ENCODE measurements at places on chromosomes 11 and 22.

DNA sequence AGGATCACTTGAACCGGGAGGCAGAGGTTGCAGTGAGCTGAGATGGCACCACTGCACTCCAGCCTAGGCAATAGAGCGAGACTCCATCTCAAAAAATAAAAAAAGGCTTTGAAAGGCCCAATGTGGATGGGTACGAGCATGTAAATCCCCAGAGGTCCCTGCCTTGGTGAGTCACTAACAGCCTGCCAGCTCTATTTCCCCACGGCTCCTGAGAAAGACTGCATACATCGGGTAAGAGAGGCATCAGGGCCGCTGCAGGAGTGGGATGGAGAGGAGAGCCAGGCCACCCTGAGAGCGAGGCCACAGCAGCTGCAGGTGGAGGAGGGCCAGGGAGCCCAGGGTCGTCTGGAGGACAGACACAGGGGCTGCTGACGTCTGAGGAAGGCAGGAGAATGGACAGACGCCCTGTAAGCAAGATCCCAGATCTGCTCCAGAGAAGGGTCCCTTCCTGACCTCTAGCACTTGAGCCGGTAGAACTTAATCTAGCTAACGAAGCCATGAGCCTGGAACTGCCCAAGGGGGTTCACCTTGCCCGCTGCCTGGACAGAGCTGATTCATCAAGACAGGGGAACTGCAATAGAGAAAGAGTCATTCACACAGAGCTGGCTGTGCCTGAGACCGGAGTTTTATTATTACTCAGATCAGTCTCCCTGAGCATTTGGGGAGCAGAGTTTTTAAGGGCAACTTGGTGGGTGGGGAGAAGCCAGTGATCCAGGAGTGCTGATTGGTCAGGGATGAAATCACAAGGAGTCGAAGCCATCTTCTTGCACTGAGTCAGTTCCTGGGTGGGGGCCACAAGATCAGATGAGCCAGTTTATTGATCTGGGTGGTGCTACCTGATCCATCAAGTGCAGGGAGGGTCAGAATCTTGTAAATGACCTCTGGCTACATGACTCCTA, 5.1 kb upstream of the KRTAP5-9 start:
- DNase-seq = no peak

GRCh38 chr11:69411257-69411924, 70.1 kb upstream of the LINC01488 start:
- DNase-seq = no peak

DNA sequence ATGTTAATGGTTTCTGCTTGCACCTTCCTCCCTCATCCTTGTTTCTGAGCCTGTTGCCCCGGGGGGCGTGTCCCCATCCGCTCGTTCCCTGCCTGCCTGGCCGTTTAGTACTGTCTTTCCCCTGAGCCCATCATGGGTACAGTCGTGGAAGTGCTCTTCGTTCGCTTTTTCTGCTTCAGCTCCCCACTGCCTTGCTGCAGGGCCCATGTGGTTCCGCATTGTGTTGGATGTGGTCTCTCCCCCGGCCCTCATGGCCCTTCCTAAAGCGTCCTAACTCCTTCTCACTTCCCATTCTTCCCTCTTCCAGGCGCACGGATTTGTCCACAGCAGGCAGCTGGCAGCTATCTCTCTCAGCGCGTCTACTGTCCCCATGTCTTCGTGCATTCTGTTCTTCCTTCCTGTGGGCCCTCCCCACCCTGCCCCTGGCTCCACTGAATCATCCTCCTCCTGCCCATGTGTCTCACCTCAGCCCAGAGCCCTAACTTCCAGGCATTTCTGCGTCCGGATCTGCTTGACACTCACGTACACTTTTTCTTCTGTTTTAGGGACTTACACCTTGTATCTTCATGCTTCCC, 98.1 kb downstream of the ZBTB16 start:
- no peak for DNase-seq

DNA sequence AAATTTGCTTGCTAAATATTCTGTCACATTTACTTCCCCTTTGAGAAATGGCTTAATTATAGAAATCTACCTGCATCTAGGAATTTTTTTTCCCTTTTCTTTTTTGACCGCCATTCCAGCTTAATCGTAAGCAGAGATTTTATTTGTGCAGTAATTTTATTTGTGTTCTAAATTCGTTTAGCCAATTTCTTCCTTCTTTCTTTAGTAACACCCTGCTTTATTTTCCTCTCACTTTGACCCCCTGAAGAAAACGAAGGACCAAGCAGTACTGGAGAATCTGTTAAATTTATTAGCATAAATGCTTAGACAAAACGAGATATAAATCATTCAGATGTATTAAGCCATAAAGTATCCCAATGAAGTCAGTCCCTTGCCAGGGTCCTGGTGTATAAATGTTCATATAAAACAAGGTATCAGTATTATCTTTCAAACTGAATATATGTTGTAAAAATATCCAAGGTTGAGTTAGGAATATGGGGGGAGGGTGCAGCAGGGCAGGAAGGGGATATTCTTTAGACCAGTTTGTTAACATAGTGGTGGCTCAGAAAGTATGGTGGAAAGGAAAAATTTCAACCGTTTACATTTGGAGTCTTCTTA, 5.1 kb upstream of the WT1 start:
- no peak for DNase-seq

DNA sequence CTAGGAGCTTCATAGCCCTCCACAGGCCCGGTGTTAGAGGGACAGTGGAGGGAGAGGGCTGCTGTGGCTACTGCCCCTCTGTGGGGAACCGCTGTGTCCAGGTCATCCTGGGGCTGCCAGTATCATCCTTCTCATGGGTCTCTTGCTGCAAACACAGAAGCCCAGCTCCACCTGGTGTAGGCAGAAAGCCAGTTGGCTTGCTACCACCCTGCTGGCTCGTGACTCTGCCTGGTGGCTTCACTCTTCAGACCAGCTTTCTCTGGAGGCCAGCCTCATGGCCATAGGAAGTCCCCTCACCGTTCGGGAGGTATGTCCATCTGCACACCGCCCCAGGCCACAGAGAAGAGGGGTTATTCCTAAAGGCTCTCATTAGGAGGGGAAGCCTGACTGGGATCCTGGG, 19.4 kb upstream of the SUSD2 start:
- no peak for DNase-seq

DNA sequence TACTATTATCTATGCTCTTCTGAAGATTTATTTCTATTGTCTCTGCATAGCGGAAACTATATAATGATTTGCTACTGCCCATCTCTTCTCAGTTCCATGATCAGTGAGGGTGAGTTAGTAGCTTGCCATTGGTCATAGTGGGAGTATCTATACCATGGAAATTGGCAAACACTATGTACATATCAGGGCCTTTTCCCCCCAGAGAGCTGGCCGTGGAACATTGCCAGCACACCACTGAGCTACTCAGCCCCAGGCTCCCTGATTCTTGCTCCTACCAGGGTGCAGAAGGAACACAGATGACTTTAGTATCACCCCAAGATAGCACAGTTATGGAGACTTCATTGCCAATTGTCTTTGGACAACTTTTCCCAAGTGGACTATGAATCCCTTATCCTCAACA, 33.2 kb downstream of the IRAG1 start:
- no peak for DNase-seq

GRCh38 chr11:8805296-8805695, 105.7 kb upstream of the AKIP1 start:
- no peak for DNase-seq

GRCh38 chr22:48893288-48894063, 934.2 kb downstream of the BRD1 start:
- no peak for DNase-seq

GRCh38 chr11:86135319-86135714, 66.4 kb upstream of the PICALM start:
- no peak for DNase-seq

- DNase-seq = peak; percentile 30
These were observed 6.0 kb upstream of the RPL3 start for GRCh38 chr22:39325392-39325932.

DNA sequence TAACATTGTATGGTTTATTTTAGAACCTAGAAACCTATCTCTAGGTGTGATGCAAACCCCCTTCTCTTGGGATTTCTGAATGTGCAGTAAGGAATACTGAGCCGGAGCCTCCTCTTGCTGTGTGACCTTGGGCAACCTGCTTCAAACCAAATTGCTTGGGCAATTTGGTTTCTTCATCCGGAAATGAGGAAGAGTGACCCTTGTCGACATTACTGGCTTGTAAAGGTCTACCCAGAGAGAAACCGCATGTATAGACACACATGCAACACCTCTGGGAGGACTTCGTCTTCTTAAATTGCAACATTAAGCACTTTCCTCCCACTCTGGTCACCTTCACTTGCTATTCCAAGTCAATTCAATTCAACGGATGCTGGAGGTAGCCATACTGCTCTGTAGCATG, 19.6 kb upstream of the TP53I11 start:
- DNase-seq = no peak

GRCh38 chr11:26021017-26021416, 310.9 kb upstream of the ANO3 start:
- no peak for DNase-seq

- DNase-seq = peak; percentile 36
These were observed 24.0 kb upstream of the ROBO3 start for GRCh38 chr11:124841201-124841600.

- DNase-seq = no peak
These were observed 34.0 kb upstream of the CARS1 start for GRCh38 chr11:3091081-3091845.

DNA sequence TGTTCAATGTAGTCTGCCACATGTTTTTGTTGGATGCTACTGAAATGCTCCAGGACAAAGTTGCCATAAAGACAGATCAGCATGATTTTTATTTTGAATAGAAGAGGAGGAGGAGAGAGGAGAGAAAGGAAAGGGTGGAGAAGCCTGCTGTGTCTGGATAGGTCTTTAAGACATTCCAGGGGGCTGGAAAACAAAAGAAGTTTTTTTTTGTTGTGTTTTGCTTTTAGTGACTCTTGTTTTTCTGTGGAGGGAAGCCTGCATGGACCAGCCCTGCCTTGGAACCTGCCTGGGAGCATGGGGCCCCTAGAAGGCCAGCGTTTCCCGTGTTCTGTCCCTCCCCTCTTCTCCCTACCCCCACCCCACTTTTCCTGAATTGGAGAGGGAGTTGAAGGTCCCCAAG, 2.3 kb downstream of the TSPAN18 start:
- DNase-seq = no peak

DNA sequence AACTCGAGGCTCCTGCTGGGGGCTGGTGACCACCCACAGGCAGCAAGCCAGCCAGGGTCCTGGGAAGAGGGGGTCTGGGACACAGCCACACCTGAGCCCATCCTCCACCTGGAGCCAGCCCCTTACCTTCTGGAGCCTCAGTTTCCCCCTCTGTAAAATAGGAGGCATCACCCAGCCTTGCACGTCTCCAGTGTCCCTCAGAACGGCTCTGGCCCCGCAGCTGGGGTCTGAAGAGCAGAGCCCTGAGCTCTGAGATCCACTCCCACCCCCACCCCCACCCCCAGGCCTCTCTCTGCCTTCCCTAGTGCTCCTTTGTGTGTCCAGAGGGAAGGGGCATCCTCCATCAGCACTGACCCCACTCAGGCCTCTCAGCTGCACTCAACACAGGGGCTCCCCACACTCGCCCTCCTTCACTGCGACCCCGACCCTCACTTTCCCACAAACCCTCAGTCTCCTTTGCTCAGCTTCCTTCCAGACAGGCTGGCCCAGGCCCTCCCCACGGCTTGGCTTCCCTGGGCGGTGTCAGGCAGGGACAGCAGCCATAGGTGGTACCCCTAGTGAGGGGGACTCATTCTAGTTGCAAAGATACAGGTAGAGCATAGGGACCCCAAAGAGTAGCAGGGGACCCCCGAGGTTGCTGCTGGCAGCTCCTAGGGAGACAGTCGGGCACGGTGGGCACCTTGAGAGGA, 33.3 kb upstream of the KCNQ1OT1 start:
- DNase-seq = no peak

DNA sequence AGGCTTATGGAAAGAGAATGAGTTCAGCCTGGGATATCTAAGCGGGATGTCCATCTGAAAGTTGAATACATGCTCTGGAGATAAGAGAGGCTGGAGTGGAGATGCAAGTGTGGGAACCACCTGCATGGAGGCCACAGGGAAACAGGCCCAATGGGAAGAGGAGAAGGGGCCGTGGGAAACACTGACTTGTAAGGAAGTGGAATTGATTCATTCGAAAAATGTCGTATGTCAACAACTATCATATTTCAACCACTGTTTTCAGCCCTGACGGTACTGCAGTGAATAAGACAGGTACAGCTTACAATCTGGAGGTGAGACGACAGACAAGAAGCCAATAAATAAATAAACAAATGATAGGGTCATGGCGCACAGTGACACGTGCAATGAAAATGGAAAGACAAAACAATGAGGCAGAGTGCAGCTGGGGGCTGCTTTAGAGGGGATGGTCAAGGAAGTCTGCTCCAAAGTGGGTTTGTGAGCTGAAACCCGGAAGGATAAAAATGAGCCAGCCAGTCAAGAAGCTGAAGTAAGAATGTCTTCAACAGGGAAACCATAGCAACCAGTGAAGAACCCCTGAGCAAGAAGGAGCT, 35.9 kb downstream of the EFCAB6 start:
- peak; percentile 13 for DNase-seq

DNA sequence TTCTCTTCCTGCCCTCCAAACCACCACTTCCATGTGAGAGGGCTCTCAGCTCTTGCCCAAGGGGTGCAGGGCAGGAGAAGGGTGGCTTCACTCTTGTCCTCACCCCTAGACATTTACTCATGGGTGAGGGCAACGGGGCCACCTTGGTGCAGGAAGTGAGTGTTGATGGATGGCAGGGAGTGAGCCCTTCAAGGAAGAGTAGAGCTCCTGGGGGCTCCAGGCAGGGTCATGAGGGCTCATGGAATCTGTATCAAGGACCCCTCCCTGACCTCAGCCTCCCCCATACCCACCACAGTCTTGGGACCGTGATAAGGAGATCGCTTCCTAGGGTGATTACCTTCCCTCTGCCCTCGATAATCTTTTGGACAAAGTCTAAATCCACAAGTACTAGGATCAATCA, 37.8 kb downstream of the TSPAN18 start:
- DNase-seq = no peak

- no peak for DNase-seq
These were observed 12.2 kb upstream of the RBM4B start for GRCh38 chr11:66689661-66690590.

GRCh38 chr11:116582571-116582970, 190.2 kb downstream of the BUD13 start:
- no peak for DNase-seq

GRCh38 chr11:127675581-127675980, 675.0 kb upstream of the KIRREL3 start:
- DNase-seq = peak; percentile 16

DNA sequence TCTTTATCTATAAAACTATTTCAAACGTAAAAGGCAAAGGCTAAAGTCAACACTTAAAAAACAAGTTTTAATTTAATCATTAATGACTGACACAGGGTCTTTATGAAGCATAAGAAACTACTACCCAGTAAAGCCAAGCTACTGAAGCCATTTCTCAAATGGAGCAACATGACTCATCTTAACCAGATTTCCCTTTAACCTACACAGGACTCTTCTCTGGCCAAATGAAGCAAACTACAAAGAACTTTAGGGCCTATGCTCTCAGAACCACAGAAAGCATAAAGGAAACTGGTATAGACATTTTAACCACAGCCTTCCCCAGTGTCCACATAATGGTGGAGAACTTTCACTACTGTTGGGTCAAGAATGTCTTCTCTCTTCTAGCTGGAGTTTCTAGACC, 34.7 kb downstream of the ALG9 start:
- peak; percentile 35 for DNase-seq

Data from kidney tubule cell (primary cell).